ENCODE measurements at places on chromosomes 16 and 17. TPM values are rescaled to one million over a fixed set of nuclear protein-coding genes. Genes with fewer than 3 reads are reported as not detected.

NAGS gene
- total RNA-seq, result 0.36 TPM

SMPD3 gene
- total RNA-seq, result 0.15 TPM

FAM83G gene
- total RNA-seq, result 4.1 TPM

TBC1D26 gene
- 0.33 TPM for total RNA-seq

IGFALS gene
- not detected for total RNA-seq

TBC1D28 gene
- not detected for total RNA-seq

CX3CL1 gene
- total RNA-seq, result 1.0 TPM

KRT28 gene
- total RNA-seq, result not detected

LRRC37A gene
- total RNA-seq, result 2.1 TPM

Data from melanocyte of skin (primary cell).